ENCODE measurements at places on chromosomes 4 and X. TPM values are rescaled to one million over a fixed set of nuclear protein-coding genes. Genes with fewer than 3 reads are reported as not detected.

- peaks cover 8% of the 10 kb centered on the region for H3K36me3 ChIP-seq
- no peak overlapping the region for H3K27ac ChIP-seq
- no peak for DNase-seq
These were observed 98.8 kb downstream of the HEPH start for GRCh38 chrX:66262807-66263206.

DNA sequence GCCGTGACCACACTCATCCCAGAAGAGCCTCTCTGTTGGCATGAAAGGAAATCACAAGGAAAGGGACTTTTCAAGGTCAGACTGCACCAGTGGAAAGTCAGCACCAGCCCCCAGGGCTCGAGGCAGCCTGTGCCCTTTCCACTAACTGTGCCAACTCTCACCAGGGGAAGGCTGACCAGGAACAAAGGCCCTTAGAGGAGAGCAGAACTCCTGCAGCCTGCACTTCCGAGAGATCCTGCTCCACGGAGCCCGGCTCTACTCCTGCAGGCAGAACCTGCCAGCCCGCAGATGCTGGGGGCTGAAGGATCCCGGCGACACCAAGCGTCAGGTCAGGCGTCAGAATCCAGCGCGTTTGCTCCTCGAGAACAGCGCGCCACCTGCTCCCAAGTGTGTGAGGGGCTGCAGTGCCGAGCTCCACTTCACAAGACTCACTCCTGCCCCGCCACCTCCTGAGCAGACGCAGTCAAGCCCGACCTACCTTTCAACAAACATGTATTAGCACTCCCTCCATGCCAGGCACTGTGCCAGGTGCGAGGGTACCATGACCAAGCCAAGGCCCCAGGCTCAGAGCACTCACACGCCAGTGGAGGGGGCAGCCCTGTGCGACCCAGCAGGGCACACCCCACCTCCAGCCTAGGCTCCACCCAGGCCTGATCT is 13.6 kb upstream of the HELT start:
- H3K27me3 ChIP-seq = peaks cover 5% of the 10 kb centered on the region
- H3K27ac ChIP-seq = no peak overlapping the region
- peak; percentile 73 for DNase-seq

- peak; percentile 83 for DNase-seq
- H3K27me3 ChIP-seq = no peaks in the 10 kb centered on the region
- peaks cover 17% of the 10 kb centered on the region for H3K36me3 ChIP-seq
- H3K4me3 ChIP-seq = peak overlapping the region; percentile 89
These were observed 3.3 kb downstream of the PDLIM5 start for GRCh38 chr4:94455081-94455480.

- no peaks in the 10 kb centered on the region for H3K36me3 ChIP-seq
- no peaks in the 10 kb centered on the region for H3K27me3 ChIP-seq
- H3K4me3 ChIP-seq = no peak overlapping the region
- DNase-seq = no peak
- no peaks in the 10 kb centered on the region for H3K4me1 ChIP-seq
- H3K27ac ChIP-seq = peak overlapping the region; percentile 98
These were observed 36.0 kb downstream of the PTTG2 start for GRCh38 chr4:37995981-37996775.

- DNase-seq = no peak
- no peaks in the 10 kb centered on the region for H3K36me3 ChIP-seq
- H3K4me1 ChIP-seq = no peaks in the 10 kb centered on the region
- no peak overlapping the region for H3K4me3 ChIP-seq
- H3K27ac ChIP-seq = no peak overlapping the region
- no peaks in the 10 kb centered on the region for H3K27me3 ChIP-seq
These were observed 35.7 kb downstream of the IDS start for GRCh38 chrX:149469406-149469805.

DNA sequence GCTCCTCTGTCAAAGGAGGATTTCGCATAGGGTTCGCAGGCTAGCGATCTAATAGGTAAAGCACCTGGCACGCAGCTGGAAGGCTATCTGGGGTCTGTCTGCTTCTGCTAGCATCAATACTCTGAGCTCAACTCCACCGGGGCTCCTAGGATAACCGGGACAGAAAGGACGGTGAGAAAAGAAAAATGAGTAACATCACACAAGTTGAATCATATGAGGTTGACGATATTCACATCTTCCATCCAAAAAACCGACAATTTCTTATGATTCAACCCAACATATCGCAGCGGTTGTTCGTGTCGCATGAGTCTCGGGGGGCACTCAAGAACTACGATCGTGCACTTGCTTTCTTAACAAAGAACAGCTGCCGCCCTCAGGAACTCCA is 1.8 kb downstream of the PROM1 start:
- H3K4me1 ChIP-seq = peaks cover 22% of the 10 kb centered on the region
- H3K27me3 ChIP-seq = peaks cover 59% of the 10 kb centered on the region
- H3K36me3 ChIP-seq = no peaks in the 10 kb centered on the region
- H3K4me3 ChIP-seq = peak overlapping the region; percentile 55
- DNase-seq = no peak

GRCh38 chr4:44632089-44632488 is 19.3 kb downstream of the YIPF7 start:
- no peaks in the 10 kb centered on the region for H3K36me3 ChIP-seq
- H3K4me3 ChIP-seq = no peak overlapping the region
- no peak overlapping the region for H3K27ac ChIP-seq
- no peaks in the 10 kb centered on the region for H3K27me3 ChIP-seq
- DNase-seq = no peak

GRCh38 chrX:64842492-64842891 is 133.8 kb downstream of the ZC4H2 start:
- H3K27ac ChIP-seq = no peak overlapping the region
- no peak overlapping the region for H3K4me3 ChIP-seq
- H3K4me1 ChIP-seq = no peaks in the 10 kb centered on the region
- no peak for DNase-seq
- H3K36me3 ChIP-seq = no peaks in the 10 kb centered on the region

- DNase-seq = no peak
- H3K4me3 ChIP-seq = no peak overlapping the region
- peaks cover 19% of the 10 kb centered on the region for H3K4me1 ChIP-seq
- H3K36me3 ChIP-seq = no peaks in the 10 kb centered on the region
- no peak overlapping the region for H3K27ac ChIP-seq
These were observed 344.8 kb downstream of the ANK2 start for GRCh38 chr4:113394108-113394729.

- H3K27ac ChIP-seq = peak overlapping the region; percentile 96
- DNase-seq = peak; percentile 66
- no peaks in the 10 kb centered on the region for H3K27me3 ChIP-seq
- peaks cover 74% of the 10 kb centered on the region for H3K4me1 ChIP-seq
- H3K36me3 ChIP-seq = no peaks in the 10 kb centered on the region
- H3K4me3 ChIP-seq = peak overlapping the region; percentile 5
These were observed 3.8 kb downstream of the ZFX start for GRCh38 chrX:24153178-24153795.

Gene NOX1
- not detected for total RNA-seq

GRCh38 chrX:131187206-131187605 is 101.9 kb downstream of the IGSF1 start:
- no peak overlapping the region for H3K27ac ChIP-seq
- no peak for DNase-seq
- no peaks in the 10 kb centered on the region for H3K4me1 ChIP-seq
- H3K4me3 ChIP-seq = no peak overlapping the region
- H3K27me3 ChIP-seq = no peaks in the 10 kb centered on the region

Gene ANXA5
- total RNA-seq = 152 TPM

Gene RBMXL3
- not detected for total RNA-seq

- no peak overlapping the region for H3K4me3 ChIP-seq
- H3K36me3 ChIP-seq = no peaks in the 10 kb centered on the region
- peak; percentile 40 for DNase-seq
- no peak overlapping the region for H3K27ac ChIP-seq
- no peaks in the 10 kb centered on the region for H3K4me1 ChIP-seq
These were observed 107.4 kb downstream of the HMX1 start for GRCh38 chr4:8763966-8764901.

GRCh38 chr4:19151684-19152083 is 1100.0 kb upstream of the SLIT2 start:
- H3K27me3 ChIP-seq = no peaks in the 10 kb centered on the region
- H3K36me3 ChIP-seq = no peaks in the 10 kb centered on the region
- H3K4me1 ChIP-seq = no peaks in the 10 kb centered on the region
- no peak overlapping the region for H3K4me3 ChIP-seq

GRCh38 chrX:148024425-148025148 is 43.5 kb downstream of the FMR1NB start:
- no peak for DNase-seq
- H3K4me3 ChIP-seq = no peak overlapping the region
- H3K27ac ChIP-seq = no peak overlapping the region
- no peaks in the 10 kb centered on the region for H3K36me3 ChIP-seq
- H3K4me1 ChIP-seq = no peaks in the 10 kb centered on the region

Gene EREG
- total RNA-seq = 0.71 TPM

DNA sequence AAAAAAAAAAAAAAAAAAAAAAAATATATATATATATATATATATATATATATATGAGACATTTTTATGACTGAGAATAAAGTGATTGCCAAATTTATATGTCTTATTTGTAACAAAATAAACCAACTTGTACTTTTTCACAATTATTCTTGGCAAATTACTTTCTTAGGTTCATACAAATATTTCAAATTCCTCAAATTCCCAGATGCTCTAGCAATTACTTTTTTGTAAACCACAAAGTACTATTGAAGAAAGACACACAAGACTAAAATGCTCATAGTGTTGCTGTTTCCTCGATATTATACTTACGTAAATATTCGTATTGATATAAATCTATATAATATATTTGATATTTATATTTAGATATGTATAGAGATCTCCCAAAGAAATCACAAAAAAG is 390.0 kb downstream of the FAT4 start:
- H3K4me1 ChIP-seq = no peaks in the 10 kb centered on the region
- no peak overlapping the region for H3K4me3 ChIP-seq
- no peaks in the 10 kb centered on the region for H3K27me3 ChIP-seq
- no peak for DNase-seq

Gene GLRB
- 8.6 TPM for total RNA-seq

DNA sequence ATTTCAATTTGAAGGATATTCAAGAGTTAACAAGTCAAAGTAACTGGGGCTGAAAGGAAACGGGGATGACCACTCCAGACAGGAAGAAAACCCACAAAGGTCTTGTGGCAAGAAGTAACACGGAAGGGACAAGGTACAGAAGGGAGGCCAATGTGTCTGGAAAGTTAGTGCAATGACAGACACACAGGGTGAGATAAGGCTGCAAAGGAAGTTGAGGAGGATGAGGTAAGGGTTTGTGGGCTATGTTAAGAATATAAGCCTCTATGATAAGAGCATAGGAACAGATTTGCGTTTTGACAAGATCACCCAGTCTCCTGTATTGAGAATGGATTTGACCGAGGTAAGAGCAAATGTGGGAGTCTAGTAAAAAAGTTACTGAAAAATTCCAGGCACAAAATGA is 21.9 kb upstream of the EMCN start:
- H3K27me3 ChIP-seq = no peaks in the 10 kb centered on the region
- no peaks in the 10 kb centered on the region for H3K36me3 ChIP-seq

Data from sigmoid colon (tissue), 7 donors.